ENCODE measurements at places on chromosomes 16 and 17. TPM values are rescaled to one million over a fixed set of nuclear protein-coding genes. Genes with fewer than 3 reads are reported as not detected.

- no peak for DNase-seq
Observed at GRCh38 chr17:77398274-77398673, 257.5 kb downstream of the SEC14L1 start.

DNA sequence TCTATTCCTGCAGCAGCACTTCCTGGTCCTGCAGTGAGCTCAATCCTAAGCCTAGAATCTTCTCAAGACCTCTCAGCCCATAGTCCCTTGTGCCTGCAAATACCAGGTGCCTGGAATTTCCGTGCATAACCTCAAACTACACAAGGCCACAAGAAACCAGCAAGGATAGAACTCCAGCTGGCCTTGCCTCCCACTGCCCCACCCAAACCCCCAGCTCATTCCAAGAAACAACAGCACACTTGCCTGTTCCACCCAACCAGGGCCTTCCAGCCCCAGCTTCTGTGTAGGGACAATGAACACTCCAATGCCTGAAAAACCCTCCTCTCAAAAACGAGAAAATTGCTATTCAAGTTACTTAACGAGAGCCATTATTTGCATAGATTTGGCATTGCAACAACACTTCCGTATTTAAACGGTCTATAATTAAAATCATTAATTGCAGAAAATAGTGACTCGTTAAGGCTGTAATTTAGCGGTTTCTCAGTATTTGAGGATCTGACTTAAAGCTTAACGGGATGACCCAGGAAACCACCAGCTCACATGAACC lies 147.0 kb downstream of the C16orf78 start:
- no peak for DNase-seq

- no peak for DNase-seq
Observed at GRCh38 chr17:79923974-79924638, 84.9 kb upstream of the CBX4 start.

The KIF2B gene
- total RNA-seq, result not detected

GRCh38 chr17:51275381-51275780 lies 15.0 kb downstream of the UTP18 start:
- no peak for DNase-seq

- DNase-seq, result no peak
Observed at GRCh38 chr16:11439790-11440656, 94.8 kb downstream of the RMI2 start.

DNA sequence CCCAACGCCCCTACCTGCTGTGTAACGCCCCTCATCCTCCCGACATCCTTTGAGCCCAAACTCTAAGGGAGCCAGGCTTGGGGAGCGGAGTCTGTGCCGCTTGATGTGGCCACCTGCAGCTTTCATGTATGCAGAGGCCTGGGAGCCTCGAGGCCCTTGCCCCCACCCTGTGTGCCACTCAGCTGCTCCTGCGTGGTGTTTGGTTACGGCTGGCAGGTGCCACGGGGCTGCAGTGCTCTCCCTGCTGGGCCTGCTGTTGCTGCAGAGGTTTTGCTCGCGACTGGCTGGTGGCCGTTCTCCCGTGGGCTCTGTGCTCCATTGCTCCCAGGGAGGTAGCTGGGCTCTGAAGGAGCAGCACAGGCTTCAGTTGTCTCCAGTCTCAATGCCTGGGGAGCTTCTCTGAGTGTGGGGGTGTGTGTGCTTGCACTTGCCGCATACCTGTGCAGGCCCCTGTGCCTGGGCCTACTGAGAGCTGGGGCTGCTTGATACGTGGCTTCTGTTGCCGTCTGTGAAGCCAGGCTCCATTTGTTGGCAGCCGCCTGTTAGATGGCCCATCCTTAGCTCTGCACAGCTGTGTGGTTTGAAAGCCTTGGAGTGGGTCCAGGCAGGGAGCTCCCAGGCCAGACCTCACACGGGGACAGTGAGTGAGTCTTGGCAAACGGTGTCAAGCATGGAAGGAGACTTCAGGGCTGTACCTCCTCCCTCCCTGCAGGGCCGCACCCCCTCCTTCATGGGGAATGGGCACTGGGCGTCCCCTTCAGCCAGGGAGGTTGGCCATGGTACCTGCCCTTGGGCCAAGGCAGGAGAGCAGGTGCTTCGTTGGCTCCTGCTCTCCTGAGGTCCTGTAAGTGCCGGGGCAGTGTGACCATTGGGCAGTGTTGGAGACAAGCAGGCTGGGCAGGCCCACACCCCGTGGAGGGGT lies 47.2 kb downstream of the PDPK1 start:
- peak; percentile 91 for DNase-seq

DNA sequence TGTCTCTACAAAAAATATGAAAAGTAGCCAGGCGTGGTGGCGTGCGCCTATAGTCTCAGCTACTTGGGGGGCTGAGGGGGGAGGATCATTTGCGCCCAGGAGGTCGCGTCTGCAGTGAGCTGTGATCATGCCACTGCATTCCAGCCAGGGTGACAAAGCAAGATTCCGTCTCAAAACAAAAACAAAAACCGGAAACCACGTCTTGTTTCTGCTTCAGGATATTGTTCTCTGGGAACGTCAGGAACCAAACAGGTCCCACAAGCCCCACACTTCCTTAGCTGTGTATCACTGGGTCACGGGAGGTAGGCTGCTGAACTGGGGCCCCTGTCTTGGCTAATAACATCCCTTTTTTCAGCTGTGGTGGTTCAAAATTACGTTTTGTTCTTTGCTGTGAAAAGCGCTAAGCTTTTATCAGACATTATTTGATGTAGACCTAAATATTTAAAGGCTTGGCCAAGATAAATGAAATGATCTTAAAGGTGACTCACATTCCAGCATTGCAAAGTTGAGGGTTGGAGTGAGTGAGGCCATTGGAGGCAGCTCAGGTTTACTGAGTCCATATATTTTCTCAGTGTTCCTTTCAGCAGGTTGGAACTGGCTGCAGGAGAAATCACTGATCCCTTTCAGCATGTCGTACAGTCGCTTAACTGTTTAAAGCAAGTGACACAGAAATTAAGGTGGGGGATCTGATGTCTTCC lies 16.4 kb upstream of the SEC14L1 start:
- DNase-seq, result no peak

DNA sequence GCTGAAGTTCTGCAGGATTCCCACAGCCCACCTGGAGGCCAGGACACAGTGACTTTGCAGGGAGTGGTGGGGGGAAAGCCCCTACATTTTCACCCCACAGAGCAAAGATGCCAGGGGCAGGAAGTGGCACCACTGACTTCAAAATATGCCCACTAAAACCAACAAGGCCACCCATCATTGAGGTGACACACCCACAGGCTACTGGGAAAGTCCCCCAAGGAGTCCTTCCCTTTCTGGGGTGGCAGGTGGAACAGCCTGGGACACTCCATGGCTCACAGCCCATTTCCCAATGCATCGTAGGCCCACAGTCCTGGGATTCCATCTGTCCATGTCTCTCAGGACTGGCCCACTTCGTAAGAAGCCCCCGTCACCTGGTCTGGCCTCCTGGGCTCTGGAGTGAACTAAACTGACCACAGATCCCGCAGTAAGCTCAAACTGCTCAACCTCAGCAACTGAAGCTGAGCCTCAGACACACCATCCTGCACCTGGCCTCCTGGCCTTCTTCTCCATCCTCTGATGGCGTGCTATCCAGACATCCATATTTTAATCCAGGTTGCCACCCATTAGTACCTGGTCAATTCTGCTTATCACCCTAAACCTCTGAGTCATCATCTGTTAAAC lies 7.5 kb upstream of the CCL1 start:
- no peak for DNase-seq

The CFAP119 gene
- total RNA-seq, result 0.69 TPM

The MOSMO gene
- 13.8 TPM for total RNA-seq

The LRRC37A gene
- total RNA-seq, result 0.84 TPM

DNA sequence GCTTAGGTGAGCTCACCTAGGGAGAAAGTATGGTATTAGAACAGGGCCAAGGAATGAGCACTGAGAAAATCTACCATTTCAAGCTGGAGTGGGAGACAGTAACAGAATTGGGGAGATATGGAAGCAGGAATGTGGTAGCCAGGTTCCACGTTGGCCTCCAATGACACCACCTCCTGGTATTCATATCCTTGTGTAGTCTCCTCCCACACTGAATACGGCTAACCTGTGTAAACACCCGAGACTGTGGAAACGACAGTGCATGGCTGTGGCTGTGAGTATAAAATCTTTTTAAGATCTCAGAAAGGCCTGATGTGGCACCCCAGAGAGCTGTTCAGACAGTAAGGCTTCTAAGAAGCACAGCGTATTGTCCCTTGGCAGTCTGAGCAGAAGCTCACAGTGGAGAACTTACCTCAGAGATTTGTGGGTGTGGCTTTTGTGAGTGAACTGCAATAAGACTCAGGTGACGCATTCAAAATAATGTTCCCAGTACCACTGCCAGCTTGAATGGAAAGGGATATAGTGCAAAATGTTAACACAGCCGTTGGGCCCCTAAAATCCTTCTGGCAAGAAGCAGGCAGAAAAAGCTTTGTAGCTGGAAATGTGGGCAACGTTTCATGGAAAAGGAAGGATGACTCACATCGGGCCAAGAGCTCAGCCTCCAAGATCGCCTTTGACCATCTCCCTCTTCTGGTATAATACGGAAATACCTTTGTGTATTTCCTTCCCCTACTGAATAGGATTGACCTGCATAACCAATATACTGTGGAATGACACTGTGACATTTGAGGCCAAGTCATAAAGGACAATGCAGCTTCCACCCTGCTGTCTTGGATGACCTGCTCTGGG lies 14.4 kb downstream of the SDR42E1 start:
- no peak for DNase-seq

- DNase-seq, result no peak
Observed at GRCh38 chr17:40497695-40498094, 3.7 kb downstream of the TNS4 start.

The CBX4 gene
- total RNA-seq, result 3.3 TPM

The MMP28 gene
- total RNA-seq, result 5.5 TPM

DNA sequence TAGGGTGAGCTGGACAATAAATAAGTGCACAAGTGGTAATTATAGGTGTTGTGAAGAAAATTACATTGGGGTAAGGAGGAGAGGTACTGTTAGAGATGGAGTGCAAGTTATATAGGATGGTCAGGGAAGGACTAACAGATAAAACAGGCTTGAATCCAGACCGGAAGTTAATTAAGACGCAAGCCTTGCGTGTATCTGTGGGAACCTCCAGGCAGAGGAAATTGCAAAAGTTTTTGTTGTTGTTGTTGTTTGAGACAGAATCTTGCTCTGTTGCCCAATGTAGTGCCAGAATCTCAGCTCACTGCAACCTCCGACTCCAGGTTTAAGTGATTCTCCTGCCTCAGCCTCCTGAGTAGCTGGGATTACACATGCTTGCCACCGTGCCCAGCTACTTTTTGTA lies 2.4 kb upstream of the ZNF18 start:
- no peak for DNase-seq

GRCh38 chr16:10728003-10728887 lies 15.4 kb upstream of the NUBP1 start:
- DNase-seq, result no peak
